Glutamatergic neuron (in vitro differentiated cells): ENCODE measurements at places on chromosomes 5 and 9. TPM values are rescaled to one million over a fixed set of nuclear protein-coding genes. Genes with fewer than 3 reads are reported as not detected.
A peak's percentile ranks its signal among the peaks of the same experiment; 100 is the strongest.

DNA sequence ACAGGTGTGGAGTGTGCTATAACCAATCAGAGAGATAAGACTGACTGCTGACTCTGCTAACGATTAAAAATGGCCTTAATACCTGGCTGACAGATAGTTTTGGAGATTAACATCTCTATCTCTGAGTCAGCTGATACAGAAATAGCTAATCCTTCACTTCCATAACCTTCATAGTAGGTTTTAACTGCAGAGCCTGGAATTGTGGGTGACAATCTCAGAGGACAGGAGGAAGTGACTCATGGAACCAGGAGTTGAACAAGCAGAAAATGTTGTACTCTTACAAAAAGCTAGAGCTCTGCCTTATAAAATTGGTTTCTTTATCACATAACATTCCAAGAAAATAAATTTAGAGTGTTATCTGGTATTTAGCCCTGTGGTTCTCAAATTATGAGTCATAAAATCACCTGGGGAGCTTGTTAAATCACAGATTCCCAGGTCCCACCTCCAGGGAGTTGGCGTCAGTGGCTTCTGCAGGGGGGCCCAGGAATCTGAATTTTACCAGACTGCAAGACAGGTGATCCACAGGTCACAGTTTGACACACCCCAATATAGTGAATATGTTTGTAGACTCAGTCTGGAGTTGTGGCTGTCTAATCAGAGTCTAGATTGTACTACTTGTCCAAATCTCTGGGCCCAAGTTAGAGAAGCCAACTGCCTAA lies 44.4 kb upstream of the AFAP1L1 start:
- H3K27me3 ChIP-seq = peaks cover 2% of the 10 kb centered on the region
- H3K4me3 ChIP-seq = no peak overlapping the region
- peaks cover 5% of the 10 kb centered on the region for H3K4me1 ChIP-seq
- no peak for DNase-seq
- H3K27ac ChIP-seq = no peak overlapping the region

DNA sequence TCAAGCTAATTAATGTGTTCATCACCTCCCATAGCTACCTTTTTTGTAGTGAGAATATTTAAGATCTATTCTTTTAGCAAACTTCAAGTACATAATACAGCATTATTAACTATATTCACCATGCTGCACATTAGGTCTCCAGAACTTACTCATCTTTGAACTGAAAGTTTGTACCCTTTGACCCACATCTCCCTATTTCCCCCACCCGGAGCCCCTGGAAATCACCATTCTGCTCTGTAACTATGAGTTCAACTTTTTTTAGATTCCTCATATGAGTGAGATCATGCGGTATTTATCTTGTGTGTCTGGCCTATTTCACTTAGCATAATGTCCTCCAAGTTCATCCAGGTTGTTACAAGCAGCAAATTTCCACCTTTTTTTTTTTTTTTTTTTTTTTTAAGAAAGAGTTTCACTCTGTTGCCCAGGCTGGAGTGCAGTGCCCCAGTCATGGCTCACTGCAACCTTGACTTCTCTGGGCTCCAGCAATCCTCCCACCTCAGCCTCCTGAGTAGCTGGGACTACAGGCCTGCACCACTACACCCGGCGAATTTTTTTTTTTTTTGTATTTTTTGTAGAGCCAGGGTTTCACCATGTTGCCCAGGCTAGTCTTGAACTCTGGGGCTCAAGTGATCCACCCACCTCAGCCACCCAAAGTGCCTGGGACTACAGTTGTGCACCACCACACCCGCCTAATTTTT lies 100.4 kb upstream of the SAP30L start:
- H3K27me3 ChIP-seq = no peaks in the 10 kb centered on the region
- no peaks in the 10 kb centered on the region for H3K4me1 ChIP-seq
- no peaks in the 10 kb centered on the region for H3K36me3 ChIP-seq
- H3K4me3 ChIP-seq = no peak overlapping the region
- DNase-seq = no peak
- H3K27ac ChIP-seq = no peak overlapping the region

DNA sequence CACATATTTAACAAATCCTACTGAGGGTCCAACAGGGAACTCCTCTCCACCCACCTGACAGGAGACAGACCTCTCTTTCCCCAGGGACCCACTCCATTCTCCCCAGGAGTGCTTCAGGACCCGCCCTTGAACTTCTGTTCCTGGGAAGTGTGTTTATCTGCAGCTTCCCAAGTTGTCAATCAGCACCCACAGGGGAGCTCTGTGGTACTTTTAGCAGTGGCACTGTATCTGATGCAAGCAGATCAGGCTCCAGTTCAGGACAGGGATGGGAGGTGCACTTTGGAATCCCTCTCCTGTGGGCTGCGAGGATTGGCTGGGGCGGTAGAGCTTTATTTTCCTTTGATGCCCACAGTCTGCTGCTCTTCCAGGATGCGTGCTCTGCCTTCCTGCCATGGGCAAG lies 8.7 kb downstream of the GALNT10 start:
- no peak for DNase-seq
- H3K4me1 ChIP-seq = peaks cover 32% of the 10 kb centered on the region
- H3K27ac ChIP-seq = no peak overlapping the region
- no peak overlapping the region for H3K4me3 ChIP-seq
- H3K36me3 ChIP-seq = no peaks in the 10 kb centered on the region

GRCh38 chr5:140563596-140563995 lies 802 bp downstream of the APBB3 start:
- H3K36me3 ChIP-seq = no peaks in the 10 kb centered on the region
- peaks cover 5% of the 10 kb centered on the region for H3K4me1 ChIP-seq
- H3K4me3 ChIP-seq = peak overlapping the region; percentile 95
- DNase-seq = no peak

DNA sequence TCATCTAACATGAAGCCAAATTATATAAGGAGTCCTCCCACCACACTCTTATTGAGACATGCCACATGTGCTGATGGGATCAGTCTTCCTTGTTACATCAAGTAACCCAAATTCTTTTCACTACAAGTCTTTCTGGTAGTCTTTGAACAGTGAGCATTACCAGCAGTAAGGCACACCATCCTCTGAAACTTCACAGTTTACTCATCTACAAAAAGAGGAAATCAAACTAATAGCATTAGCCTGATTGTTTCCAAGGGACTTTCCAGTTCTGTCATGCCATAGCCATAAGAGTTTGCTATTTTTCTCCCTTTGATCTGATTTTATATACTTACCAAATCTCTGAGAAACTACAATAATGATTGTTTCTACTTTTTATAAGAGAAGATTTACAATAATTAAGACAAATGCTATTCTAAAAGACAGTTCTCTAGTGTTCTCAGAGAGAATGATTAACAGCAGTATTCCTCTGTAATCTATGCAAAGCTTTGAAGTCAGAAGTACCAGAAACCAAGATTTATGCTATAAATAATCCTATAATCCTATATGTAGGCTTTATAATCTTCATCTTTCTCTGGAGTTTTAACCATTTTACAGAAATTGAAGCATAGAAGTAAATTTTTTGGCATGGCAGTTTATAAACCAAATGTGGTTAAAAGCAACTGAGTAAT lies 166.2 kb upstream of the ACO1 start:
- H3K4me3 ChIP-seq = no peak overlapping the region
- no peak for DNase-seq
- H3K36me3 ChIP-seq = peaks cover 5% of the 10 kb centered on the region
- peaks cover 8% of the 10 kb centered on the region for H3K4me1 ChIP-seq

DNA sequence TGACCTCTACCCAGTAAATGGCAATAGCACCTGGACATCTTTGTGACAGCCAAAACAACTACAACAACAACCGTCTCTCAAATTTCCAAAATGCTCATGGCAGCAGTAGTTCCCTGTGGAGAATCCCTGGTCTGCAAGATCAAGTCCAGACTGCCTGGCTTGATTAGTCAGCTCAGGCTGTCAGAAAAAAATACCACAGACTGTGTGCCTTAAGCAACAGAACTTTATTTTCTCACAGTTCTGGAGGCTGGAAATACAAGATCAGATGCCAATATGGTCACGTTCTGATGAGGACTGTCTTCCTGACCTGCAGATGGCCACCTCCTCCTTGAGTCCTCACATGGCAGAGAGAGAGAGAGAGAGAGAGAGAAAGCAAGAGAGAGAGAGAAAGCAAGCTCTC lies 52.3 kb upstream of the MOCS2 start:
- no peaks in the 10 kb centered on the region for H3K27me3 ChIP-seq
- no peak overlapping the region for H3K27ac ChIP-seq
- no peaks in the 10 kb centered on the region for H3K36me3 ChIP-seq
- no peaks in the 10 kb centered on the region for H3K4me1 ChIP-seq
- H3K4me3 ChIP-seq = no peak overlapping the region
- no peak for DNase-seq

DNA sequence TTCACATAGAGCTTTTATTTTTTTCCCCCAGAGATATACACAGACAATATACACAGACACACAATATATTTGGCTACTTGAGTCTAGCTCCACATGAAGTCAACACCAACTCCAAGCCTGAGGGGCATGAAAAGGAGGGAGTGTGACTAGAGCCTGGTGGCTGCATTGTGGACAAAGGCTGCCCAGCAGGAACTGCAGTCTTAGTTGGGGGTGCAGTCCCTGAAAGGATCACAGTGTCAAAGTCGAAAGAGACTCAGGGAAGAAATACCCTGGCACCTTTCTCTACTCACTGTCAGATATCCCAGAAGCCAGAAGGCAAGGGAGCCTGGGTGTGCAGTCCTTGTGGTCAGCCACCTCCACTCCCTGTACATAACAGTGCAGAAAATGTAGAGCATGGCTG lies 231.6 kb upstream of the RPS23 start:
- no peak for DNase-seq
- H3K36me3 ChIP-seq = peaks cover 4% of the 10 kb centered on the region
- H3K27ac ChIP-seq = no peak overlapping the region
- H3K4me3 ChIP-seq = no peak overlapping the region
- no peaks in the 10 kb centered on the region for H3K4me1 ChIP-seq

DNA sequence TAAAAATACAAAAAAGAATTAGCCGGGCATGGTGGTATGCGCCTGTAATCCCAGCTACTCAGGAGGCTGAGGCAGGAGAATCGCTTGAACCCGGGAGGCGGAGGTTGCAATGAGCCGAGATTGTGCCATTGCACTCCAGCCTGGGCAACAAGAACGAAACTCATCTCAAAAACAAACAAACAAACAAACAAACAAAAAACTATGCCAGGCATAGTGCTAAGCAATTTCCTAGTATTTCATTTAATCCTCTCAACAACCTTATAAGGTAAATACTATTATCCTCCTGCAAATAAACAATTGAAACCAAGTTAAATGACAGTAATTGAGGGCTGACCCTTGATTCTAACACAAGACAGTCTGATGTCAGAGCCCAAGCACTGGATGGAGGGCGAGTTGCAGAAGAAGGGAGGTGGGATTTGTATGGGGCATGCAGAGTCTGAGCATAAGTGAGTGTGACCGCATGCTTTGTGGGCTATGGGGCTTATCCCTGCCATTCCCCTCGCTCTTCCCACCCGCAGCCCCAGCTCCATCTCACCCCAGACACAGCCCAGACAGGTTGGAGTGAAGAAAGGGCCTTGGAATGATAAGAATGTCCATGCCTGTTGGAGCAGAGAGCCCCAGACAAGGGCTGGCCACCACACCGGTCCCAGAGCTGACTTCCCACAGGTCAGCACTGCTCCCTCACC lies 24.3 kb upstream of the RPS14 start:
- DNase-seq = no peak
- H3K4me1 ChIP-seq = peaks cover 10% of the 10 kb centered on the region
- H3K4me3 ChIP-seq = no peak overlapping the region
- H3K27ac ChIP-seq = no peak overlapping the region
- peaks cover 4% of the 10 kb centered on the region for H3K27me3 ChIP-seq

- no peaks in the 10 kb centered on the region for H3K27me3 ChIP-seq
- no peak overlapping the region for H3K4me3 ChIP-seq
- DNase-seq = no peak
These were observed 967.2 kb downstream of the TLE4 start for GRCh38 chr9:80538976-80539375.

DNA sequence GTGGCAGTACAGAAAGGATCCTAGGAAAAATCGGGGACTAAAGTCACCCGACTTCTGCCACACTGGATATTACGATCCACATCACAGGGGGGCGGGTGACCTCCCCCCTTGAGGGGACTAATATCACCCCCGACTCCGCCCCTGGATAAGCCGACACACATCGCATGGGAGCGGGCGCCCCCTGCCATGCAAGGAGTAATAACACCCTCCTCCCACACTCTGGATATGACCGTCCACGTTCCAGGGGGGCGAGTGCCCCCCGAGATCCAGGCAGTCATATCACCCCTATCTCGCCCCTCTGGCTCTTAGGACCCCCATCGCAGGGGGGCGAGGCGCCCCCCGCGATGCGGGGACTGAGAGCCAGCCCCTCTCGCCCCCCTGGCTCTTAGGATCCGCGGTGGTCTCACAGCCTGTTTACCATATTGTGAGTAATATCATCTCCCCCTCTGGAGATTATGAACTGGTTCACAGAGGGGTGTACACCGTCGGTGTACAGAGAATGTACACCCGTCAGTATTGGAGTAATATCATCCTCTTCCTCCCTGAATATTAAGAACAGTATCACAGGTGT lies 423.0 kb downstream of the DIRAS2 start:
- no peaks in the 10 kb centered on the region for H3K4me1 ChIP-seq
- no peak overlapping the region for H3K27ac ChIP-seq
- peak overlapping the region; percentile 1 for H3K4me3 ChIP-seq
- peak; percentile 49 for DNase-seq
- peaks cover 2% of the 10 kb centered on the region for H3K27me3 ChIP-seq
- H3K36me3 ChIP-seq = no peaks in the 10 kb centered on the region

DNA sequence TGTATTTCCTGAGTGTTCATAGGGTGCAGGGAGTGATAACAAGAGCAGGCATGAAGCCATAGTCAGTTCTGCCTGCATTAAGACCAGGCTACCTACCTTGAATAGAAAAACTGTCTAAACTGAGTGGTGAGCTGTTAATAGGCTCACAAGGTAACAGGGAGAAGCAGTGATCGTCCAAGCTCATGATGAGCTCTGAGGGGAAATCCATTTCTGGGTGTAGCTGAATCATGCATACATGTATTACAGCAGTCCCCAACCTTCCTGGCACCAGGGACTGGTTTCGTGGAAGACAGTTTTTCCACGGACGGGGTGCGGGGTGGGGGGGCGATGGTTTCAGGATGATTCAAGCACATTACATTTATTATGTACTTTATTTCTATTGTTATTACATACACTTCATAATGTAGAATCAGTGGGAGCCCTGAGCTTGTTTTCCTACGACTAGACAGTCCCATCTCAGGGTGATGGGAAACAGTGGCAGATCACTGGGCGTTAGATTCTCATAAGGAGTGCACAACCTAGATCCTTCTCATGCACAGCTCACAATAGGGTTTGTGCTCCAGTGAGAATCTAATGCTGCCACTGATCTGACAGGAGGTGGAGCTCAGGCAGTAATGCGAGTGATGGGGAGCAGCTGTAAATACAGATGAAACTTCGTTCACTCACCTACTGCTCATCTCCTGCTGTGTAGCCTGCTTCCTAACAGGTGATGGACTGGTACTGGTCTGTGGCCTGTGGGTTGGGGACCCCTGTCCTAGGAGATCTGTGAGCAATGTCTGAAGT lies 100.0 kb upstream of the IL6ST start:
- no peaks in the 10 kb centered on the region for H3K4me1 ChIP-seq
- H3K27ac ChIP-seq = no peak overlapping the region
- no peak for DNase-seq

The FAM169A gene
- total RNA-seq = 9.5 TPM

The TESK1 gene
- total RNA-seq = 28.7 TPM

The SMIM33 gene
- not detected for total RNA-seq

The KIAA0825 gene
- total RNA-seq = 1.2 TPM

The SARDH gene
- total RNA-seq = 2.0 TPM

The HCN1 gene
- total RNA-seq = 0.56 TPM

The ACTBL2 gene
- not detected for total RNA-seq

The TIMD4 gene
- total RNA-seq = not detected

The GFI1B gene
- not detected for total RNA-seq

The OR1J2 gene
- total RNA-seq = not detected

The FAM81B gene
- total RNA-seq = not detected

The SLC28A3 gene
- total RNA-seq = not detected

The ANKRD20A1 gene
- total RNA-seq = not detected
